ENCODE measurements at places on chromosomes 1 and 21. TPM values are rescaled to one million over a fixed set of nuclear protein-coding genes. Genes with fewer than 3 reads are reported as not detected.

Gene IL6R
- total RNA-seq, result 6.7 TPM

GRCh38 chr1:3304692-3305091, 149.8 kb upstream of the ARHGEF16 start:
- DNase-seq, result no peak

DNA sequence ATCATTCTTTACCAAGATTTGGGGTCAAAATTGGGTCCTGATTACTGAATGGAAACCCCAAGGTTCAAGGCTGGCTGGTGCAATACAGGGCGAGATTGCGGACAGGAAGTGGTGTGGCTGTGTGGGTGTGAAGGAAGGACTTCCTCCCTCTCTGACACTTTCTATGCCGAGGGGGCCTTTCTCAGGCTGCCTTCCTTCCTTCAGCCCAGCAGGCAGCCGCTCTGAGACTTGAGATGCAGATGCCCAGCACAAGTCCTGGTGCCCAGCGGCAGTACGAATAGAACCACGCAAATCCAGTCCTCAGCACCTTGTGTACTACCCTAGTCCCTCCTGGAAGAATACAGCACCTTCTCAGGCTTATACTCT, 16.3 kb downstream of the BATF3 start:
- no peak for DNase-seq

Gene ZYG11B
- total RNA-seq, result 17.5 TPM

Gene NOS1AP
- total RNA-seq, result 5.0 TPM

DNA sequence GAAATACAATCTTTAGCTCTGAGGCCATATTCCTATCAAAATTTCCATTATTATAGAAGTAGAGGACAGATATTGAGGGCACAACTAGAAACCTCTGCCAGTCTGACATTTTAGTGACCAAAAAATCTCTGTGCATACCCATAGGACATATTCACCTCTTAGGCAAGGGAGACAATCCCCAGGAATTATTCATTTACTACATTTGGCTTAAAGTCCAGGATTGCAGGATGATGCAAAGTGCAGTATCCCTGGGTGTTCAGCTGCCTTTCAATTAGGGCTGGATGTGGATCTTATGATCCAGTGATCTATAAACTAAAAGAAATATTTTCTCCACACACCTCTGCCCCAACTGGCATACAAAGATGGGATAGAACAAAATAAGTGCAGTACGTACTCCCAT, 50.9 kb downstream of the PTGS2 start:
- no peak for DNase-seq

GRCh38 chr1:226672339-226672762, 66.7 kb downstream of the ITPKB start:
- no peak for DNase-seq

DNA sequence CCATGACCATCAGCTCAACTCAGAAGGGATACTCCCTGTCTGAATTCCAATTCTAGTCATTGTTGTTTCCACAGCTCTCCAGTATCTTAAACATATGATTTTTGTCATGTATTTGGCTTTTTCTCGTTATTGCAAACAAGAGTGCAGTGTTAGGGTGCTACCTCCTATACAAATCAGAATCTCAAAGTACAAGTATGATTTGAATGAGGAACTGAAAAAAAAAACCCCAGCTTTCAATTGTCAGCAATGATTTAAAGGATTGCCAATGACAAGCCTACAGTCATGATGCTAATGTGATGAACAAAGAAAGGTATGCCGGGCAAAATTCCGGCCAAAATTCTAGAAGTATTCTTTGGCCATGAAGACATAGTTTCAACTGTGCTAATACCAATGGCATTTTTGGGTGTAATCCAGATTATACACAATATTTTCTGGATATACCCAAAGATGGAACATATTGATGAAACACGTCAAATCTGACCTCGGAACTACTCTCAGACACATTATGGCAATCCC, 14.9 kb downstream of the TMEM35B start:
- no peak for DNase-seq

GRCh38 chr1:41742219-41742618, 176.5 kb downstream of the HIVEP3 start:
- DNase-seq, result no peak

GRCh38 chr1:57839526-57839925, 415.7 kb upstream of the DAB1 start:
- DNase-seq, result no peak

DNA sequence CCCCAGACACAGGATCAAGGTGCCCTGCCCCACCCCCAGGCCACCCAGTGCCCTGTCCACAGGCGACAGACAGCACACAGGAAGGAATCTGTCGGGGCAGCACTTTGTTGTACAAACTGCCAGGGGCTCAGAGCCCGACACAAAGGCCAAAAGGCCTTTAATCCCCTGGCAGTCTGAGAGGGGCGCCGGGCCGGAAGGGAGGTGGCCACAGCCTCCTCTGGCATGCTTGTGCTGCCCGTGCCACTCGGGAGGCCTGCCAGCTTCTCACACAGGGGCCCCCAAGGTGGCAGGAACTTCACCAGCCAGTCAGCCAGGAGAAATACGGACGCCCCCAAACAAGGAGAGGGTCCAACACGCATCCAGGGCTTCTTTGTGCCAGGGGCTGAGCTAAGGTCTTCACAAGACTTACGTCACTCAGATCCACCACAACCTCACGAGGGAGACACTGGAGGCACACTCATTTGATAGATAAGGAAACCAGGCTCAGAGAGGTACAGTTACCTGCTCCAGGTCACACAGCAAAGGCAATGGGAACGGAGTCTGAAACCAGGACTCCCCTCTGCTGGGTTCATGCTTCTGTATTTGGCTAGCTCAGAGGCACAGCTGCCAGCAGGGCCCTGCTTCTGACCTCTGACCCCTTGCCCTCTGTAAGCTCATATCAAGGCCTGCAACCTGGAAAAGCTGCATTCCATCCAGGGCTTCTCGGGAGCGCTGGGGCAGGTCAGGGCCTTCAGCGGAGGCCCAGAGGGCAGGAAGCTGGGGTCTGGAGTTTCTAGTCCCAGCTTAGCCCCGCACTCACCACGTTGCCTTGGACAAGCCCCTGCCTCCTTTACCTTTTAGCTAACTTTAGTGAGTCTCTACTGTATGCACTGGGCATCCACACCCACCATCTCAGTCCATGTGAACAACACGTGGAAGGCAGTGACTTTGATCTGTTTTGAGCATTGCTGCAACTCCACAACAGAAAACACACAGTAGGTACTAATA, 34.8 kb downstream of the HSPG2 start:
- DNase-seq, result no peak

Gene FCRL4
- not detected for total RNA-seq

Gene PLA2G2F
- total RNA-seq, result not detected

- no peak for DNase-seq
Measured at GRCh38 chr1:246091477-246091876, 415.6 kb downstream of the SMYD3 start.

Gene OR2L3
- total RNA-seq, result not detected

- no peak for DNase-seq
Measured at GRCh38 chr1:168980180-168980579, 126.3 kb upstream of the ATP1B1 start.

GRCh38 chr1:20199403-20199802, 13.1 kb upstream of the PLA2G2C start:
- no peak for DNase-seq

Gene LCE1E
- not detected for total RNA-seq

Gene SYNJ1
- 12.1 TPM for total RNA-seq

Gene CYP4A22
- not detected for total RNA-seq

GRCh38 chr1:181548497-181548896, 65.2 kb downstream of the CACNA1E start:
- DNase-seq, result no peak

DNA sequence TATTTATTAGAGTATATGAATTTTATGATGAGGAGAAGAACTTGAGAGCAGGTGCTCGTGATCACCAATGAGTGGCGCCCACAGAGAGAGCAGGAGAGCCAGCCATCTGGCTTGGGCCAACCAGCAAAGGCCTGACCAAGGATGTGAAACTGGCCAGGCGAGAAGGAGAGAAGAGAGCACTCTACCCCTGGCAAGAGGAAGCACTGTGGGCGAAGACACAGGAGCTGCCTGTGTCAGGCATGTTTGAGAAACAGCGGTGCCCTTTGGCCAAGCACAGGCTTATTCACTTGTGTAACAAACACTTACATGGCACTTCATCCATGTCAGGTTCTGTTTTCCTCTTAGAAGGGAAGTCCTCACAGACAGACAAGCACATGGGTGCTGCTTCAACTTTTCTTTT, 4.2 kb upstream of the SIPA1L2 start:
- DNase-seq, result peak; percentile 69

DNA sequence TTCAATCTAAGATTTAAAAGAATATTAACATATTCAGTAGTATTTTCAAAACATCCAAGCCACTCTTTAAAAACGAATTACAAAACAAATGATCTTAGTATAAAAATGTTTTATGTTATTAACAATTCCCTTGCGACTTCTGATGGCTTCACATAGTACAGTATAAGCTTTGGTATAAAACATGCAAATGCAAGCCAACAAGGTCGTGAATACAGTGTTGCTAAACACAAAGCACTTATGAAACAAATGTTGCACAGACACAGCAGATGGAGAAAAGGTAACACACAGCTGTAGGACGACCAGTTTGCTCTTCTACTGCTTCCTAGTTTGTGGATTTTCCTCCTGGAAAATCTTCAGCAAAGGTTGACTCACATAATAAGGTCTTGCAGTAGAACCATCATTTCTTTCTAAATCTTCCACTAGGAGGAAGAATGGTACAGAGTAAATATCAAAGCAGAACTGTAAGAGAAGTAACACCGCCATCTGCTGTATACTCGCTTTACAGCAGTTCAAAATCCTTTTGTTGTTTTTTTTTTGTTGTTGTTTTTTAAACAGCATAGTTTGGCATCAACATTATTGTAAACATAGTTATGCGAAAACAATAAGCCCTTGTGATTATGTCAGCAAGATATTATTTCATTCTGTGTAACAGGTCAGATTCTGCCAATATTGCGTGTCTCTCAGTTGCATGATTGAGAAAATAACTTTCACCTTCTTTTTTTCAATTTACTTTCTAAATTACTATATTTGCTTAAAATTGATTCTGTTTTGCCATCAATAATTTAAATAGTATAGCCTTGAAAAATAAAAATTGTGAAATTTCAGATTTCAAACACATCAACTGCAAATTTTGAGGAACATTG, 69.5 kb downstream of the LHX8 start:
- no peak for DNase-seq

GRCh38 chr1:208476846-208477170, 232.6 kb upstream of the PLXNA2 start:
- no peak for DNase-seq

DNA sequence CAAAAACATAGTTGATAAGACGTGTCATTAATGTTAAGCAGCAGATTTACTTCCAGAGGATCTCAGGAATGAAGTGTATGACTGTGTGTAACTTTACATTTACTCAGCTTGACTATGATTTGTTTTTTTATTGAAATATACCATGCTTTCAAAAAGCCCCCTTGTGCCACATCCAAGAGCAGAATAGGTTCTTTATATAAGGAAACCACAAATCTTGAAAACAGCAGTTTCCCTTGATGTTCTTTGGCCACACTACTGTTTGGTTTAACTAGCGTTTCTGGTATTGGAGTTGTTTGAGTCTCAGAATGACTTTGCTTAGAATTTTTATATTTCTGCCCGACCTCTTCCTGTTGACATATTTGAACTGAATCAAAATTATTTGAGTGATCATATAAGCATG, 25.0 kb downstream of the LRRC8C start:
- no peak for DNase-seq

Gene PPP2R5A
- total RNA-seq, result 64.7 TPM

- DNase-seq, result no peak
Measured at GRCh38 chr21:31161157-31161556, 122.9 kb upstream of the KRTAP19-8 start.

Gene TRIM45
- 1.9 TPM for total RNA-seq

Gene ERG
- total RNA-seq, result 28.5 TPM

GRCh38 chr1:165352442-165353293, 3.8 kb downstream of the LMX1A start:
- DNase-seq, result no peak

- DNase-seq, result no peak
Measured at GRCh38 chr1:108595507-108595906, 35.6 kb downstream of the EEIG2 start.

Gene RNASEL
- total RNA-seq, result 0.43 TPM

GRCh38 chr1:206498685-206499084, 8.6 kb upstream of the RASSF5 start:
- no peak for DNase-seq

- DNase-seq, result no peak
Measured at GRCh38 chr1:167292216-167292615, 71.5 kb downstream of the POU2F1 start.

Gene ABL2
- total RNA-seq, result 23.9 TPM

Gene TMEM82
- not detected for total RNA-seq

Gene AMY1C
- total RNA-seq, result not detected

All from ascending aorta (tissue), 2 donors.